ENCODE measurements at places on chromosomes 2 and 18. TPM values are rescaled to one million over a fixed set of nuclear protein-coding genes. Genes with fewer than 3 reads are reported as not detected.

ACMSD gene
- not detected for total RNA-seq

CAPN13 gene
- total RNA-seq, result 0.20 TPM

ERMN gene
- 30.0 TPM for total RNA-seq

CROCC2 gene
- total RNA-seq, result 4.4 TPM

EEF1B2 gene
- 508 TPM for total RNA-seq

C2orf66 gene
- 0.28 TPM for total RNA-seq

GBX2 gene
- total RNA-seq, result 3.3 TPM

DUSP19 gene
- total RNA-seq, result 5.7 TPM

CYBRD1 gene
- 108 TPM for total RNA-seq

EPB41L3 gene
- total RNA-seq, result 226 TPM

ALLC gene
- 2.3 TPM for total RNA-seq

RHBDD1 gene
- 43.7 TPM for total RNA-seq

LANCL1 gene
- total RNA-seq, result 167 TPM

CXCR1 gene
- total RNA-seq, result not detected

ZNF513 gene
- total RNA-seq, result 6.3 TPM

- no peak overlapping the region for H3K27ac ChIP-seq
- no peak overlapping the region for H3K4me3 ChIP-seq
- H3K4me1 ChIP-seq, result no peaks in the 10 kb centered on the region
- H3K36me3 ChIP-seq, result peaks cover 54% of the 10 kb centered on the region
- no peak for DNase-seq
Observed at GRCh38 chr2:241109210-241110088, 7.4 kb upstream of the MTERF4 start.

DNA sequence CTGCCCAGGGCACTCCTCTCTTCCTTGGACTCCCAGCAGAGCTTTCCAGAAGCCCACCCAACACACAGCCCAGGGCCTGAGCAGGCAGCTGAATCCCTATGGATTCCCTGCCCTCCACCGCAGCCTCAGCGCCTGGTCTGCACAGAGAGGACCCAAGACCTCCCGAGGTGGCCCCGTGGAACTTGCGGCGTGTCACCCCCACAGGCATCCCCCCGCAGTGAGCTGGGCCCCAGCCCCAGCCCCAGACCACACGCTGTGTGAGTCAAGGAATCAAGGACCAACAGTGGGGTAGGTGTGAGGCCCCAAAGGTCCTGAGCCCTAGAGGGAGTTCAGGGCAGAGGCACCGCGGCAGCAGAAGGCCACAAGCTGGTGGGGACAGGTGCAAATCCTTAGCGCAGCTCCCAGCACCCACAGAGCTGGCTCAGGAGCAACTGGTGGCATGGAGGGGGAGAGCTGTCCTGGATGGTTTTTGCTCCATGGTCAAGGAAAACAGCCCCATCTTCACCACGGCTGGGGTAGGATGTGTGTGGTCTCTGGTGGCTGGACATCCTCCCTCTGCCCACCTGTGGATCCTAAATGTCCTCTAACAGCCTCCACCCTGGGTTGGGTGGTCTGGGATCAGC lies 8.5 kb downstream of the HS6ST1 start:
- H3K4me3 ChIP-seq, result no peak overlapping the region
- DNase-seq, result no peak
- H3K27me3 ChIP-seq, result no peaks in the 10 kb centered on the region
- H3K27ac ChIP-seq, result no peak overlapping the region
- H3K36me3 ChIP-seq, result peaks cover 68% of the 10 kb centered on the region
- peaks cover 99% of the 10 kb centered on the region for H3K4me1 ChIP-seq

- DNase-seq, result no peak
- H3K4me3 ChIP-seq, result no peak overlapping the region
- H3K27me3 ChIP-seq, result no peaks in the 10 kb centered on the region
- peak overlapping the region; percentile 96 for H3K27ac ChIP-seq
Observed at GRCh38 chr2:85995648-85996529, 107.1 kb upstream of the ST3GAL5 start.

- no peaks in the 10 kb centered on the region for H3K27me3 ChIP-seq
- H3K36me3 ChIP-seq, result peaks cover 25% of the 10 kb centered on the region
- H3K4me1 ChIP-seq, result no peaks in the 10 kb centered on the region
- no peak overlapping the region for H3K4me3 ChIP-seq
Observed at GRCh38 chr2:43576981-43577892, 18.6 kb downstream of the THADA start.

GRCh38 chr2:12603781-12604295 lies 112.9 kb upstream of the TRIB2 start:
- DNase-seq, result no peak
- H3K4me1 ChIP-seq, result no peaks in the 10 kb centered on the region
- no peak overlapping the region for H3K4me3 ChIP-seq
- no peak overlapping the region for H3K27ac ChIP-seq
- H3K27me3 ChIP-seq, result no peaks in the 10 kb centered on the region

DNA sequence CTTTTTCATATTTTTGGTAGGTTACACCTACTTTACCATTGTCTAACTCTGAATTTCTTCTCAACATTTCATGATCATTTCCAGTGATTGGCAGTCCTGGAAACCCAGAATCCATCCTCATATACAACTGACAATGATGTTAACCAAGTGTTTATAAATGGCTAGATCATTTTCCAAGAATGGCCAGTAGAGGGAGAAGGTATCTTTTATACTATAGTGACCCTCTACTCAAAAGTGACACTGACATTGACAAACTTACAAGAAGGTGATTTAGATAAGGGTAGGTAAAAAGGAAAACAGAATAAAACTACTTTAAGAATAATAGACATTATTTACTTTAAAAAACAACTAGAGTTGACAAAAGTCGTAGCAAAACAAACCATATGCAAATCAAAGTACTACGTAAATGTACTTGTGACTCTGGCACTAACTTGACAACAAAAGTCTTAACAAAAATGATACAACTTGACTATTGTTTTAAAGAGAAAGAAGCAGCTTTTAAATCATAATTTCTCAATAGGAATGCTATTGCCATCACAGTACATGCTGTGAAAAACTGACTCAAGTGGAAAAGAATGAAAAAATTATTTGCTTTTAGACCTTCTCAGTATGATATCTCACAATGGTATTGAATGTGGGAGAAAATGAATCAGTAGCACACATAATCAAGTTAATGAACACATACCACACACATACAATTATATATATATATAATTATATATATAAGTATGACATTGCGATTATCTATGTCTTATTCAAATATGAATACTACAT lies 76.6 kb upstream of the GRB14 start:
- no peak overlapping the region for H3K4me3 ChIP-seq
- H3K36me3 ChIP-seq, result no peaks in the 10 kb centered on the region
- peak; percentile 31 for DNase-seq
- no peak overlapping the region for H3K27ac ChIP-seq
- no peaks in the 10 kb centered on the region for H3K4me1 ChIP-seq

DNA sequence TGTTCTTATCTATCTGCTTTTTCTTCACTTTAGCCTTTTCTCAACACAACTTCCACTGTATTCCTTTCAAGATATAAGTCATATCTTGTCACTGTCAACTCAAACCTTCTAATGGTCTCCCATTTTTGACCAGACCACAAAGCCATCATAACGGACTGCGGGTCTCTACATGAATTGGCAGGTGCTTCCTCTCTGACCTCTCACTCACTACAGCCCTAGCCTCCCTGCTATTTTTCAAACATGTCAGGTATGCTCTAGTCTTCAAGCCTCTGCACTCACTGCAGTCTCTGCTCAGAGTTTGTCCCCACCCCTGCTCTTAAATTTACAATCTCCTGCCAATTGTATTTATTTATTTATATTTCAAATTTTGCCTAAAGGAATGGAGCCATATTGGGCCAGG lies 858.1 kb downstream of the TRIB2 start:
- H3K27me3 ChIP-seq, result no peaks in the 10 kb centered on the region
- H3K4me3 ChIP-seq, result no peak overlapping the region
- DNase-seq, result no peak
- no peak overlapping the region for H3K27ac ChIP-seq
- H3K36me3 ChIP-seq, result no peaks in the 10 kb centered on the region
- no peaks in the 10 kb centered on the region for H3K4me1 ChIP-seq

DNA sequence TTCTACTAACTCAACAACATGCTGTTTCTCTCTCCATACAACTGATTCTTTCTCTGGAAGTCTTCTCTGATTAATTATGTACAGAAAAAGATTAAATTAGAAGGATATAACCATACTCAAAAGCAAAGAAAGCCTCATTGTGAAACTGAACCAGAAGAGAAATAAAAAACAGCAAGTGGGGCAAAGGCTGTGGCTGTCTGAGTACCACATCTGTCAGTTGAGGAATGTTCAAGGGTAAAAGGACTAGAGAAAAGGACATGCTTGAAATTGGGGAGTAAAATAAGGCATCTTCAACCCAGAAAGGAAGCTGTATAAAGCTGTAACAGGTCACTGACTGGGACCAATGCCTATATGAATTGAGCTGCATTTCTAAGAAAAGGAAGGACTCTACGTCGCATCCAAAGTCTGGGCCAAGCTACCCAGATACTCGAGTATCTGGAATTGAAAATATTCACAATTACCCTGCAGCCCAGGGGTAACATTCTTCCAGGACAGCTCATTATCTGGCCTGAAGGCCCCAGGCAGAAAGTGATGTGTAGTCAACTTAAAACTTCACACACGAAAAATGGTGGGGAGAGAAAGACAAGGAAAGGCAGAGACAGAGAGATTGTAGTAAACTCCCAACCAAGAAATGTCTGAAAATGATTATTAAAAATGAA lies 356.0 kb upstream of the GALNT5 start:
- no peak for DNase-seq
- H3K4me1 ChIP-seq, result no peaks in the 10 kb centered on the region
- H3K36me3 ChIP-seq, result no peaks in the 10 kb centered on the region
- H3K4me3 ChIP-seq, result no peak overlapping the region
- no peak overlapping the region for H3K27ac ChIP-seq

DNA sequence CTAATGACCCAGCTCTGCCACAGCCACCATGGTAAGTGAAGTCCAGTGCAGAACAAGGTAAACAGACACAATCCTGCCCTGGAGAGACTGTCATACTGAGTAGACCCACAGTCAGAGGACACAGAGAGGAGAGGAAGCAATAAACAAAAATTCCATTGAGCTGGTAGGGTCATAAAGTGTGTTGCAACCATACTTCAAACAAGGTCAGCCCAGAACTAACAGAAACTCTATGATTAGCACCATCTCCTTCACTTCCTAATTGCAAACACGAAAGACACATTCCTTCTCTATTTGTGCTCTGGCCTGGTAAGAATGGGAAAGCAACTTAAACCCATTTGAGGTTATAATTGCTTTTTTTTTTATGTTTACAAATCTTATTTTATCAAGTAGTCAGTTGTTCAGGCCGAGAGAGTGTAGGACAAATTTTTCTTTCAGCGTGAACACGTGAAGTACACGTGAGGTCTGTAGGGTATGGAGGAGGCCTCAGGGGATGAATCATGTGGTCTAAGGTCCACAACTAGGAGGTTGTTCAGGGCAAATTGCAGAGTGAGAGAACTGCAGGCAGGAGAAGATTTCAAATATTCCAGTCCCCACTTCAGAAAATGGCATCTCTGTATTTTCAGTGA lies 71.4 kb upstream of the GLS start:
- no peak overlapping the region for H3K27ac ChIP-seq
- DNase-seq, result no peak
- H3K36me3 ChIP-seq, result no peaks in the 10 kb centered on the region
- H3K4me3 ChIP-seq, result no peak overlapping the region
- no peaks in the 10 kb centered on the region for H3K27me3 ChIP-seq

GRCh38 chr18:12828116-12829051 lies 55.7 kb downstream of the PTPN2 start:
- DNase-seq, result no peak
- no peak overlapping the region for H3K4me3 ChIP-seq
- peaks cover 14% of the 10 kb centered on the region for H3K36me3 ChIP-seq
- no peak overlapping the region for H3K27ac ChIP-seq

DNA sequence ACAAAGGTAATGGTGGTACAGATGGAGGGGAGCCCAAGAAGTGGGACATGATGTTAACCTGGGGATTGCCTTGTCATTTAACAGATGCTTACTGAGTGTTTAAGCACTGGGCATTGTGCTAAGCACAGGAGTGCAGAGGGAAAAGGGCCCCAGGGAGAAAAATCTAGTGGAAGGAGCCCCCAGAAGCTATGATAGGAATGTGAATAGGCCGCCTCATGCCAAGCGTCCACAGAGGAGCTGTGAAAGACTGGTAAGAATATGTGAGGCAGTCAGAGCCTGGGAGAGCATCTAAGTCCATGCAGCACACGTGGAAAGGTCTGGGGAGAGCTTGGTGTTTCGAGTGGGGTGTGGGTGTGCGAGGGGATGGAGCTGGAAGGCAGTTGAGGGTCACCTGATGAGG lies 5.5 kb downstream of the ZNF532 start:
- H3K27me3 ChIP-seq, result no peaks in the 10 kb centered on the region
- H3K36me3 ChIP-seq, result peaks cover 37% of the 10 kb centered on the region
- no peak for DNase-seq

DNA sequence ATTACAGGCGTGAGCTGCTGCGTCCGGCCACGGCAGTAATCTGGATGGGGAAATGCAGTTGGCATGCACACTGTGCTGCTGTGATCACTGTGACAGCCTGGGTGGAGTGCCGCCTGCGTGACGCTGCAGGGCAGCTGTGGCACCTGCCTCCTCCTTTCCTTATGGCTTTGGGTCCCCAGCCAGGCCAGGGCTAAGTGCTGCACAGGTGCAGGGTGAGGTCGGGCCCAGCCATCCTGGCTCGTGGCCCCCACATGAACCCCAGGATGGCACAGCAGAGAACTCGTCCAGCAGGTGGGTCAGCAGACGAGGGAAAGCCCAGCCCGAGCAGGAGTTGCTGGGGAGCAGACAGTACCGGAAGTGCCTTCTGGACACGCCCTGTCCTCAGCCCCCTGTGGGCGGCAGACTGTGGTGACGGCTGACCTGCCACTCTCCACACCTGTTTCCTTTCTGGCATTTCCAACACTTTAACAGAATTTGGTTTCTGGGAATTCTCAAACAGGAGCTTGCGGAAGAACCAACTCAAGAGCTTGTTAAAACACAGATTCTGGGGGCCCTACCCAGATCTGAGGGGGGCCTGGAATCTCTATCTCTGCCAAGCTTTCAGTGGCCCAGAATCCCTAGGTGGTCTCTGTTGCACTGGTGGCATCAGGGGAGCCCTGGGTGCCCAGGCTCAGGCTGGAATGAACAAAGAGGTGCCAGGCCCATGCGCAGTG lies 16.9 kb downstream of the HS1BP3 start:
- peaks cover 41% of the 10 kb centered on the region for H3K4me1 ChIP-seq
- peaks cover 60% of the 10 kb centered on the region for H3K36me3 ChIP-seq
- H3K4me3 ChIP-seq, result no peak overlapping the region
- no peak for DNase-seq
- H3K27me3 ChIP-seq, result no peaks in the 10 kb centered on the region
- no peak overlapping the region for H3K27ac ChIP-seq

- H3K27ac ChIP-seq, result peak overlapping the region; percentile 34
- peaks cover 13% of the 10 kb centered on the region for H3K4me1 ChIP-seq
- no peak overlapping the region for H3K4me3 ChIP-seq
- no peaks in the 10 kb centered on the region for H3K27me3 ChIP-seq
Observed at GRCh38 chr18:74082742-74083556, 64.7 kb downstream of the FBXO15 start.
